ENCODE measurements at places on chromosomes 3 and 15.

DNA sequence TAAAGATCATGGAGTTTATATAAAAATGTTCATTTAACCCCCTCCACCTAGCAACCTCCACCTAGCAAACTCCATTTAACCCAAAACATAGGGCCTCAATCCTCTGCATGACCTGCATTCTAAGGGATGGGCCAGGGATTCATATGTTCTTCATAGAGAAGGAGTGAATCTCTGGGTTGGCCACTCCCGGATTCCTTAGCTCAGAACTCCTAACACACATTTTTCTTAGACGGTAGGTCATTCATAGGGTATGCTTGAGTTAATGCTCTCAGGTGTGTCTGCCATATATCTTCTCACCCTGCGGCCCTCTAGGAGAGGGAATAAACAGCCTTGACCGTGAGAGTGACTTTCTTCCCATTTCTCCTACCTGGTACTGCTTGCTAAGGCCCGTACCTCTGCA lies 102.0 kb upstream of the IGSF10 start:
- no peak for DNase-seq

DNA sequence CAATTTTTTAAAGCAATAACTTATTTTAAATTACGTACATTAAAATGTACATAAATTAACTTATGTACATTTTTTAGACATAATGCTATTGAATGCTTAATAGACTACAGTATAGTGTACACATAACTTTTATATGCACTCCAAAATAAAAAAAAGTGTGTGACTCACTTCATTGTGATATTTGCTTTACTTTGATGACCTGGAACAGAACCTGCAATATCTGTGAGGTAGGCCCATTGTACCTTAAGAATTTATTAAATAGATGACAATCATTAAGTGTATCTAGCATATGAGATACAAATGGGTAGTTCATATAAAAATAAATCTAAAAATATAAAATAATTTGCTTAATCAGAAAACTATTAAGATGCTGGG lies 276.7 kb downstream of the NFKBIZ start:
- DNase-seq, result no peak

DNA sequence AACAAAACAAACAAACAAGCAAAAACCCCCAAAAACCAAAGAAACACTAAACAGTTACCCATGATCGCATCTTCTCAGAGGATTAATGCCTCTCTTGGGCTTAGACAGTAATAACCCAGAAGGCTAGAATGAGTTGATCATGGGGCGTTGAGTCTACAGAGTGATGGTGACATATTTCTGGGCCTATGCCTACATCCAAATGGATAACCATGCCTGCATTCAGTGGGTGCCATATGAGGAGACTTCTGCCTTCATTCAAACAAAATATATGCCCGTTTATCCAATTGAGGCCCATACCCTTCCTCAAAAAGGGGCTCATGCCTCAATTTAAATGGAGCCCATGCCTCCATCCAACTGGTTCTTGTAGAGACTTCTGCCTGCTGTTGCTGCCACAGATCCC lies 284.0 kb downstream of the EPHB1 start:
- no peak for DNase-seq

- no peak for DNase-seq
Measured at GRCh38 chr15:90024406-90024805, 23.3 kb downstream of the ZNF710 start.

DNA sequence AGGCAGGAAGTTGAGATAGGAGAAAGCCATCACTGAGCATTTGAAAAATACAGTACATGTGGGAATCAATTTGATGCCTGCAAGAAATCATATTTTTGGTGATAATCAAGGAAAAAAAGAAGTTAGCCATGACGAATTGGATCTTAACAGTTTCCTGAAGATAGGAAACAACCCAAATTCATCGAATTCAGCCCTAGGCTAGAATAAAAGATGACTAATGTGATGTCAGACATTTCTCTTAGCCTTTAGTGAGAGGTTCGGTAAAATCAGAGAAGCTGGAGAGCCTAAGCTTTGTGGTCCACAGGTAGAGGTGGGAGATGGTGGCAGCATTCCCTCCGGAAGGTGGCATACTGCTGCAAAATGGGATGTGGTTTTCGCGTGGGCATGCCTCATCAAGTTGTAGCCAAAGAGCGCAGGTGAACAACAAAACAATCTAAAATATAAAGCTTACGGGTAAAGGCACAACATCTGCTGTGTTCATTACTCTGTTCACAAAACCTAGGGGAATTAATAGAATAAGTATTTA lies 144.1 kb upstream of the ALCAM start:
- DNase-seq, result no peak

DNA sequence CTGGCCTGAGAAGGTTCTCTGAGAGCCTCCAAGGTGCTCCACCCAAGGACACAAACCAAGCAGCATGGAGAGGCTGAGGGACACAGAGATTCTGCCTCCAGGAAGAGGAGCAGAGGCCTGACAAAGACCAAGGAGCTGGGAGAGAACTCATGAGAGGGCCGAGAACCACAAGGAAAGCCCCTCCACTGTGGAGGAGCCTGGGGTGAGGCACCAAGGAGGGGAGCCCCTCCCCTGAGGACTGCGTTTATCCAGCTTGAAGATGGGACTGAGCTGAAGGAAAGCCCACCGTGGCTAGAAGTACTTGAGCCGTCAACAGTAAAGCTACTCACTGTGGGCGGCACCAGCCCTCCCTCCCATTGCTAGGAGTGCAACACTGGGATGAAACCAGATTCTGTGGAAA lies 63.1 kb upstream of the MEF2A start:
- DNase-seq, result no peak

- DNase-seq, result peak; percentile 42
Measured at GRCh38 chr15:55277116-55277564, 12.5 kb downstream of the RAB27A start.

DNA sequence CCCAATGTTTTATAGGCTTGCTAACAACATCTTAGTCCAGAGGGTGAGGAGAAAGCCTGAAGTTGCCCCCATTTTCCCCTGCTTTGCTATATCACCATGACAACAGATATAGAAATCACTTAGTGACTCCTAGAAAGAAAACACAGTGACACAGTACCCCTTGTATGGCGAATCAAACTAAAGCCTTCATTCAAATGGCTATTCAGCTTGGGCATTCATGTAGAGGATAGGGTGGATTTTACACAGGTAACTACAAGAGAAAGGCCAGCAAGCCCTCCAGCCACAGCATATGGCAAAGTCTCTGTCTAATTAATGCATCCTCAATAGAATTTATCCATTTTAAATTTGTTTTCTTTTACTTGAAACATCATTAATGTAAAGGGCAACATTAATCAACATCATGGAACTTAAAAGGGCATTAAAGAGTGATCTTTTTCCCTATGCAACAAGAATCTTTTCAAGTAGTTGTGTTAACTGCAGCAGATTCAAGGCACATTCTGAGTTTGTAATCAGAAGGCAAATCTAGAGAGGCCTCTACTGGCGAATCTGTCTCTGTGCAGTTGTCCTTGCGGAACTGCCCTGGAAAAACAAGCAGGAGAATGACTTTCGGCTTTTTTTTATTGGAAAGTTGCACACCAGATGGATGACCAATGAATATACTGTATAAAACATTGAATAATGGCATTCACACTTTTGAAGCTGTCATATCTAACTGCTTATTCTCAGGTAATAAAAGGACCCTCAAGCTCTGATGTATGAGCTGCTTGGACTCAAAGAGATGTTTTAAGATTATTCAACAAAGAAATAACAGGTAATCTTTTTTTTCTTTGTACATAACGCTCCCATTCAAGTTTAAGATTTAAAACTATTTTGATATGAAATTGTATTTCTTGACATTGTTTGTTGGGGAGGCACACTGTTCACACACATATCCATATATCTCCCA lies 621.7 kb upstream of the AGTR1 start:
- DNase-seq, result no peak

DNA sequence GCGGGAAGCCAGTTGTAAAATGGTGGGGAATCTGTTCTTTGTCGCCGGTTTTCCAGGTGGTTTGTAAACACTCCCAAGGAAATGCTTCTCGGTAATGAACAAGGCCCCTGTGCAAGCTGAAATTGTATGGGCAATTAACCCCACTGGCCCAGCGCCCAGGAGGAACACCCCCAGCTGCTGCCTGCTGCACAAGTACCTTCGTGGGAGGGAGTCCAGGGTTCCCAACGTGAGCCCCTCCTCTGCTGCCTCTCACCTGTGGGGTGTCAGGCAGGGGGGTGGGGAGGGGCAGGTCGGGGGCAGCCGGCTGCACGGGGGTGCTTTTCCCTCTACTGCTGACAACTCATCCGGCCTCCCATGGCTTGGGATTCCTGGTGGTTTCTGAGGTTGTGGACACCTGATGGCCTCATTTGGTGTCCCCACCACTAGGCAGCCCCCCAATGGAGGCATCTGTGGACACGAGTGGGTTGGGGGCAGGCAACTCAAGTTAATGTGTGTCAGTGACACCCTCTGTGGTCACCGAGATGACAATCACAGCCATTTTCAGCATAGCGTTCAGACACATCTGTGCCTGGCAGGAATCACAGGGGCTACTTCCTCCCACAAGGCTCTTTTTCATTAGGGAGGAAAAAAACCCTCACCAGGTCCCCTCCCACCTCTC lies 35.6 kb upstream of the PRR23E start:
- DNase-seq, result no peak

DNA sequence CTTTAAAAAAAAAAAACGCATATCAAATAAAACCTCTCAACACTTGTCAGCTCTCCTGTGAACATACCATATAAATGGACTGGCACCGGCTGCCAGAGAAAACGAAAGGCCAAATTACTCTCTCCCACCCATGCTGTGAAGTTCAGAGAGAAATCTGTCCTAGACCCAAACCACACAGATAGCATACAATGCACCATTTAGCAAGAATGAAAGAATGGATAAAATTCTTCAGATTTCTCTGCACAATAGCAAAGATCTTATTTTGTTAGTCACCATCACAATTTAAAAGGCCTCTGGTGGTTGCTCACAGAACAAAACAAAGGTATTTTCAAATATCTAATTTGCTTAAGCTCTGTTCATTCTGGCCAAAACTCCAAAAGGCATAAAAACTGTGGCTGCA lies 93.9 kb upstream of the BHLHE40 start:
- DNase-seq, result no peak

DNA sequence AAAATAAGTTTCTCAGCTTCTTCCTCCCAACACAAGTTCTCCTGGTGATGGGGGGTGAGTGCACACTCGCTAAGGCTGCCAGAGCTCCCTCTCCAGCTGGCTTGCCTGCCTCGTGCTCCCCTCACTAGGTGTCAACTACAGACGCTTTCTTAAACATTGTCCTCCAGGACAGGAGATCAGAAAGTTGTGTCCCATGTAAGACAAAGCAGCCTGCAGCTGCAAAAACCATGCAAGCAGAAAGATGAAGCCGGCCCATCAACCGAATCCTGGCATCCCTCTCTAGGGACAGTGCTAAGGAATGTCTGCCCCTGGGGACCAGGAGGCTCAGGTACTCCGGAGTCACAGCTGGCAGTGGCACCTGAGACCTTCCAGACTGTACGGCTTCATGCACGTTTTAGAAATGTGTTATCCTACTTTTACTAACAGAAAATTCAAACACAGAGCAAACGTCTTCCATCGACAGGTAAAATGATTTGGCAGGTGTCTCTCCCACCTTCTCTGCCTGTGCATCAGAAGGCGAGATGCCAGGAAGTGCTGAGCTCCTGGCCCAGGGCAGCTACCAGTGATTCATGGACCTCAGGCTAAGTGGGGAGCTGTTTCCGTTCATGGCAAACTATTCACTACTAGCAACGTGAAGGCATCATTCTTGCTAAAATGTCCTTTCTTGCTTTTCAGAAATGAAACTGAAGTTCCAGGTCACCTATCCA lies 246.1 kb downstream of the ADAMTS17 start:
- no peak for DNase-seq
